Heart right ventricle (tissue), 16 donors: ENCODE measurements at places on chromosomes 7 and 10. TPM values are rescaled to one million over a fixed set of nuclear protein-coding genes. Genes with fewer than 3 reads are reported as not detected.

GRCh38 chr7:94056796-94057207, 52.6 kb upstream of the BET1 start:
- no peak for DNase-seq

DNA sequence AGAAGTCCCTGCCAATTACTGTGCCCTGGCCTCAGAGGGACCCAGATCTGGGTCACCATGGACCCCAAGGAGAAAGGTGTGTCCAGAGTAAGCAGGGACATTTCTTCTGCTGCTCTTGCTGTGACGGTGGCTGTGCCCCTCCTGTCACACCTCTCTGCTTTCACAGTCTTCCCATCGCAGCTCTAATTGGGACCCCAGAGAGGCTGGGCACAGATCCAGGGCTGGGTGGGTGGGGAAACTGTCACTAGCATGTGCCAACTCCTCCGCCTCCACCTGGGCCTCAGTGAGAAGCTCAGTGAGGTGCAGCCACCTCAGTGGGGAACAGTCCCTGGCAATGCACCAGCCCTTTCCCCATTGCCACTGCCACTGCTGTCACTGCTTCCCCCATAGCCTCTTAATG, 37.3 kb upstream of the ADCYAP1R1 start:
- DNase-seq: no peak

- no peak for DNase-seq
These were observed 320.9 kb downstream of the IPMK start for GRCh38 chr10:57946833-57947232.

GRCh38 chr10:662686-663465, 26.6 kb downstream of the DIP2C start:
- DNase-seq: no peak

- no peak for DNase-seq
These were observed 296.8 kb upstream of the ZMIZ1 start for GRCh38 chr10:78771808-78772455.

DNA sequence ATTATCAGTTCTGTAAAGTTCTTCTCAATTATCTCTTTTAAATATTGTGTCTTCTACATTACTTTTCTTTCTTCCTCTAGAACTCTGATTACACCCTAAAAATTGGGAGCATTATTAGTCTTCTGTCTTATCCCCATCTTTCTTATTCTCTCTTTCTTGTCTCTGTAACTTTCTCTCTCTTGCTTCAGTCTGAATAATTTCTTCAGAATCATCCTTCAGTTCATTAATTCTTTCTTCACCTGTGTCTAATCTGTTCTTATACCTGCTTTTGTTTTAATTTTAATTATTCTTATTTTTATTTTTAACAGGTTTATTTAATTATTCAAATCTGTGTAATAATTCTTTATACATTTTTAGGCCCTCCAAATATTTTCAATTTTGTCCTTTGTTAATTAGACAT, 114.3 kb downstream of the GATA3 start:
- DNase-seq: no peak

DNA sequence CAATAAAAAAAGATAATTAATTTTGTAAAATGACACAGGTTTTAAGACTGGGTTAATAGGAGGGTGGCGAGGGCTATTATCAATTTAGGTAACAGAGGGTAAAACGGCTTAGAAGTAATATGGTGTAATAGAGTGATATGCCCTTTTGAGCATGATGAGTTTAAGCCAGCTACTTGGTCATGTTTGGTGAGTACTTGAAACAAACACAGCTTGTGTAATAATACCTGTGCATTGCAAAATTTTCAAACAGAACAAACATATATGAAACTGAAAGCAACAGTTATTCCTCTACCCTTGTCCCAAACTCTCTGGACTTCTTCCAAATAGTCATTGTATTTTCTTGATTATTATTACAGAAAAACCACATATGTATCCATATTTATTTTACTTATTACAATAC, 241.7 kb downstream of the MAGI2 start:
- DNase-seq: no peak

GRCh38 chr7:83850125-83850524, 201.2 kb upstream of the SEMA3E start:
- no peak for DNase-seq

DNA sequence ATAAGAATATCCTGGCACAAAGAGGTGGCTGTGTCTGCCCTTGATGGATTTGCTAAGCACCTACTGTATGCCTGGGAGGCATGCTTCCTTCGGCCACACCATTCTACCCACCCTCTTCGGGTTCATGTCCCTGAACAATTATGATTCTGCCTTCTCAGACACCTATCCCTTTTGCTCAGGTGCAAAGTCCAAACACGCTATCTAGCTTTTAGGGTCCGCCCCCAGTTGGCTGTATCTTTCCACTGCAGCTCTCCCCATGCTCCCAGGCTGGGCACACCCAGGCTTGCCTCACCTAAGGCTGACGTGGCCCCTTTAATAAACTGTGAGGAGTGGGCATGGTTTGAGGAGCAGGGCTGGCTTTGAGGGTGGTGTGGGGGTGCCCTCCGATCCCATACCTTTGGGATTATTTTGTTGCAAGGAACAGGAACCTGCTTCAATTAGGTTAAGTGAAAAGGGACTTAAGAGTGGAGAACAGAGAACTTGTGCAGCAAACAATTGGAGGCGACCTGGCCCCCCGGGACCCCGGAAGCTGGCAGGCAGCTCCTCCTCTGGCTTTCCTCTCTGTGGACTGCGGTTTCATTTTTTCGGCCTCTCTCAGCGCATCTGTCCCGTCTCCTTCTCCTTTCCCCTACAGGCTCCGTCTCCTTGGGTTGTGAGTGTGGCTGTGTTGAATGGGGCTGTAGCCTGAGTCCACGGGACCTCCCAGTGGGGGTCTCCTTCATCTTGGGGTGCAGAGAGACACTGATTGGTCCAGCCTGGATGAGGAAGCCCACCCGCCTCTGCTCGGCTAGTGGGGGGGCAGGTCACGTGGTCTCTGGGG, 3.8 kb downstream of the CLIP2 start:
- DNase-seq: no peak

- no peak for DNase-seq
These were observed 5.9 kb downstream of the ZNF488 start for GRCh38 chr10:47378183-47378510.

DNA sequence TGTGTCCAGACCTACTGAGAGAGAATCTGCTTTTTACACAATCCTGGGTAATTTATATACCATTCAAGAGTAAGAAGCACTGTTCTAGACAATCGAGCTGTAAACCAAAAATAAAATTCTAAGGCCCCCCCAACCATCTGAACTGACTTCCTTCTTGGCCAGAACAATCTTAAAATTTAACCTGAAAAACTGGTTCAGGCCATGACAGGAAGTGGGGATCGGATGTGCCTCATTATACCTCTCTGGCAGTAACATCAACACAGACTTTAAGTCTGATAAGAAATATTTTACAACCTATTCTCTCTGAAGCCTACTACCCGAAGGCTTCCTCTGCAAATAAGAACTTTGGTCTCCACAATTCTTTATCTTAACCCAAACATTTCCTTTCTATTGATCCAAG, 75.2 kb upstream of the KIF5B start:
- DNase-seq: no peak

DNA sequence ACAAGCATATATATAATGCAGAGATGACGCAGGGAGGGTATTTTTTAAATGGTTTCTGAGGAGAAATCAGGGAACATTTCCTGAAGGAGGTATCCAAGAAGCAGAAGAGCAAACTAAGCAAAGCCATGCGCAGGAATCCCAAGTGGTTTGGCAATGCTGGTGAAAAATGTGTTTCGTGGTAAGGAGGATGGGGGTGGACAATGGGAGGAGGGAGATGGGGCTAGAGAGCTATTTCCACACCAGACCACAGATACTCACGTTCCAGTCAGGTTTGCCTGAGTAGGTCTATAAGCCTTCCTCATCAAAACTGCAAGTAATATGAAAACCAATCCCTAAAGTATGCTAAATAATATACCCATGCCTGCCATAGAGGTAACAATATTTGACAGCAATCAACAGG, 223.7 kb upstream of the MKLN1 start:
- DNase-seq: no peak

- peak; percentile 80 for DNase-seq
These were observed 1.3 kb upstream of the TNRC18 start for GRCh38 chr7:5424749-5425506.

Gene TMEM229A
- total RNA-seq: not detected

Gene TCAF2
- 0.47 TPM for total RNA-seq

Gene INTS15
- 9.8 TPM for total RNA-seq

Gene RPEL1
- not detected for total RNA-seq

Gene PIP
- not detected for total RNA-seq
